Activated T-helper 1 cell treated with anti-CD3 and anti-CD28 coated beads, Interleukin-2, amount 50 U/mL, for 16 hours (primary cell): ENCODE measurements at places on chromosomes 5 and 9.

GRCh38 chr5:95374061-95374460 lies 17.1 kb upstream of the FAM81B start:
- DNase-seq: no peak

- no peak for DNase-seq
These were observed 33.0 kb upstream of the WHRN start for GRCh38 chr9:114538241-114538640.

DNA sequence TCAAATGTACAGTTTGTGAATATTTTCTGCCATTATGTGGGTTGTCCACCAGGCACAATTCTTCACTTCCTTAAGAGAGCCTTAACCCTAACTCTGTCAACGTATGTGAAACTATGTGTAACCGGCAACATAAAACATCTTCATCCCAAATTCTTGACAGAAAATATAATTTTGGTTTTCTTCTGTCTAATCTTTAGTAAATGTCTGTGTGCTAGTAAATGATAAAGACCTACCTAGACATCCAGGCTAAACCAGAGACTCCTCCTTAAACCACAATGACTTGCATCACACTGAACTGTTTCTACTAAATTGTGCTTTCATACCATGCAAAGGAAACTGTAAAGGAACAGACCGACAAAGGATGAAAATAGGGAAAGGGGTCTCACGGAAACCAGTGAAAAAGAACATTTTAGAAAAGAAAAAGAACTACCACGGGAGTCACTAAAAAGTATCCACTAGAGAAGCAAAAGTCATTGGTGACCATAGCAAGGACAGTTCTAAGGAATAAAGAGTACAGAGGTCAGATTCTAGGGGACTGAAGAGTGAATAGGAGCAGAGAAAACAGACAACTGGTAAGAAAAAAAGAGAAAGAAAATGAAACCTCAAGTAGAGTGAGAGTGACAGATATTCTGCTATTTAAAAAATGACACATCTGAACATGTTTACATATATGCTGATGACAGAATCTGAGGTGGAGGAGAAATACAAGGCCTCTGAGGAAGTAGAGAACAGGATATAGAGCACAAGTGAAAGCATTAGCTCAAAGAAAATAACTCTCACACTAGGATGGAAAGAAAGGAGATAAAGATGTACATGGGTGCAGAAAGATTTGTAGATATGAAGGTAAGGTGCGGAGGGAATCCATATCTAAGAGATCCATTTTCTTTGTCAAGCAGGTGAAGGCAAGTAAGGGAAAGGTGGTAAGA lies 49.4 kb downstream of the FNIP1 start:
- no peak for DNase-seq

- DNase-seq: no peak
These were observed 3.4 kb upstream of the CACFD1 start for GRCh38 chr9:133456409-133456808.

DNA sequence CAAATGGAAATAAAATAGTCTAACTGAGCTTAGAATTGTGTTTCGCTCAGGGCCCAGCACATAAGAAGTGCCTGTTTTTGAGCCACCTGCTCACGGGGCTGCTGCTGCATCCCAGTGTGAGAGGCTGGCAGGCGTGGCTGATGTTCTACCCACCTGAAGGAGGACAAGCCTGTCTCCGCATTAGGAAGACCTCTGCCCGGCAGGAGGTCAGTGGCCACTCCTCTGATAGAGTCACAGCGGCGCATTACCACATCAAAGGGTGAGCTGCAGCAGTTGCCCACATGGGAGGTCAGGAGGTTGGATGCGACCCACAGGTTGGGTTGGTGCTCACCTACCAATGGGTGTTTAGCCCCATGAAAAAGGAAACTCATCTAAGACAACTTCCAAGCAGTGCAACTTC lies 3.7 kb upstream of the SLC6A7 start:
- DNase-seq: no peak

DNA sequence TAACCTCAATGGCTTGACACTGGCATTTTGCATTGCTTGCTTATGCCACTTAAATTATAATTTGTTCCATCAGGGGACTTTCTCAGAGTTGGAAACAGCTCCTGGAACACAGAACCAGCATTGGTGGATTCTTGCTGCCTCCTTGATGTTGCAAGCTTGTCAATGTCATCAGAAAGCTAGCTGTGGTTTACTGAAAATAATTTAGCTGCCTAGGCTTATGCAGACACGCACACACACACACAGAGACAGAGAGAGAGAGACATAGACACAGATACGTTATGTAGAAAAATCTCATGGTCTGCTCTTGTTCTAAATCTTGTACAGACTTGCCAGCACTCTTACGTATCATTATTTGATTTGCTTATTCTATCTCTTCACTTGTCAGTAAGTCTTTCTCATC lies 78.0 kb downstream of the HMHB1 start:
- no peak for DNase-seq

- DNase-seq: no peak
These were observed 264.0 kb upstream of the MEF2C start for GRCh38 chr5:89147031-89147430.

- no peak for DNase-seq
These were observed 73.4 kb downstream of the FBXO38 start for GRCh38 chr5:148457183-148457620.

- DNase-seq: no peak
These were observed 90.8 kb upstream of the IRX4 start for GRCh38 chr5:1973391-1974013.

DNA sequence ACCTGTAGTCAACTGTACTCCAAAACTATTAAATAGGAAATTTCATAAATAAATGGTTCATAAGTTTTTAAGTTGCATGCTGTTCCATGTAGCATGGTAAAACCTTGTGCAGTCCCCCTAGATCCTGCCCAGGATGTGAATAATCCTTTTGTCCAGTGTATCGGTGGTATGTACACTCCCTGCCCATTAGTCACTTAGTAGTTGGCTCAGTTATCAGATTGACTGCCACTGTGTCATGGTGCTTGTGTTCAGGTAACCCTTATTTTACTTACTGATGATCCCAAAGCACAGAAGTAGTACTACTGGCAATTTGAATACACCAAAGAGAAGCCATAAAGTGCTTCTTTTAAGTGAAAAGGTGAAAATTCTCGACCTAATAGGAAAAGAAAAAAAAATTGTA lies 134.2 kb downstream of the RNF180 start:
- no peak for DNase-seq

DNA sequence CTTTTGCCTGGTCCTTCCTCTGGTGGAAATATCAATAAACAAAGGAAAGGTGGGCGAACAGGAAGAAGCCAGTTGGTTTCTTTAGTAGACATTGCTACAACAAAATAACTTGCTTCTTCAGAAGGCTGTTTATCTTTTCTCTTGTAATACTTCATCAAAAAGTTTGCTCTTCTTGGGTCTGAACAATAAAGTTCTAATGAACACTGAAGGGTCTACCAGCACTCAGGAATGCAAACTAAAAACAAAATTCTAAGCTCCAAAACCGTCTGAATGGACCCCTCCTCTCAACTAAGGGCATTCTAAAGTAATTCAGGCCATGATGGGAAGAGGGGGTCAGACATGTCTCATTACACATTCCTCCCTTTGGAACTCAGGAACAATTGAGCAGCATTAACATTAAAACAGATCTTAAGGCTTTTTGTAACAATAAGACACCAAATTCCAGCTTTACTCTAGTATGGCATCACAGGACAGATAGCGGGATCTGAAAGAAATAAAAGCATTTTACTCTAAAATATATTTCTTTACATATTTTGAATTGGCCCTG lies 2.3 kb downstream of the TBCA start:
- DNase-seq: no peak

- no peak for DNase-seq
These were observed 43.9 kb downstream of the F2RL2 start for GRCh38 chr5:76579166-76579937.

DNA sequence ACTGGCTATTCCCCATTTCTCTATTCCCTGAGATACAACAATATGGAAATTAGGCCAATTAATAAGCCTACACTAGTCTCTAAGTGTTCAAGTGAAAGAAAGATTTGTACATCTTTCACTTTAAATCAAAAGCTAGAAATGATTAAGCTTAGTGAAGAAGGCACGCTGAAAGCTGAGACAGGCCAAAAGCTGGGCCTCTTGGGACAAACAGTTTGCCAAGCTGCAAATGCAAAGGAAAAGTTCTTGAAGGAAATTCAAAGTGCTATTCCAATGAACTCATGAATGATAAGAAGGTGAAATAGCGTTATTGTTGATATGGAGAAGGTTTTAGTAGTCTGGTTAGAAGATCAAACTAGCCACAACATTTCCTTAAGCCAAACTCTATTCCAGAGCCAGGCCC lies 256.2 kb downstream of the ZSWIM6 start:
- DNase-seq: no peak

- DNase-seq: no peak
These were observed 23.7 kb downstream of the P4HA2 start for GRCh38 chr5:132203916-132204315.

GRCh38 chr5:16666130-16666882 lies 49.5 kb upstream of the RETREG1 start:
- DNase-seq: no peak

- no peak for DNase-seq
These were observed 22.6 kb upstream of the ASPN start for GRCh38 chr9:92504881-92505280.

DNA sequence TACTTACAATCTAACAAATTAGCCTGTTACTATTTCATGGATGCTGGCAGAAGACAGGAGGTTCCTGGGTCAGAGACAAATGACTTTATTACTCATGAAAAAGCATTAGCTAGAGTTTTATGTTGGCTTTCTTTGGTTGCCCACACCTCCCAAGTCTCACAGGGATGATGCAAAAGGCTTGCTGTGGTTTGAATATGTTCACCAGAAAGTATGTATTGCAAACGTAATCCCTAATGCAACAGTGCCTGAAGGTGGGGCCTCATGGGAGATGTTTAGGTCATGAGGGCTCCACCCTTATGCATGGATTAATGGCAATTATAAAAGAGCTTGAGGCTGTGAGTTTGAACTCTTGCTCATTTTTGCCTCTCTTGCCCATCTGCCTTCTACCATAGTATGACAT lies 28.5 kb downstream of the DPYSL3 start:
- no peak for DNase-seq

DNA sequence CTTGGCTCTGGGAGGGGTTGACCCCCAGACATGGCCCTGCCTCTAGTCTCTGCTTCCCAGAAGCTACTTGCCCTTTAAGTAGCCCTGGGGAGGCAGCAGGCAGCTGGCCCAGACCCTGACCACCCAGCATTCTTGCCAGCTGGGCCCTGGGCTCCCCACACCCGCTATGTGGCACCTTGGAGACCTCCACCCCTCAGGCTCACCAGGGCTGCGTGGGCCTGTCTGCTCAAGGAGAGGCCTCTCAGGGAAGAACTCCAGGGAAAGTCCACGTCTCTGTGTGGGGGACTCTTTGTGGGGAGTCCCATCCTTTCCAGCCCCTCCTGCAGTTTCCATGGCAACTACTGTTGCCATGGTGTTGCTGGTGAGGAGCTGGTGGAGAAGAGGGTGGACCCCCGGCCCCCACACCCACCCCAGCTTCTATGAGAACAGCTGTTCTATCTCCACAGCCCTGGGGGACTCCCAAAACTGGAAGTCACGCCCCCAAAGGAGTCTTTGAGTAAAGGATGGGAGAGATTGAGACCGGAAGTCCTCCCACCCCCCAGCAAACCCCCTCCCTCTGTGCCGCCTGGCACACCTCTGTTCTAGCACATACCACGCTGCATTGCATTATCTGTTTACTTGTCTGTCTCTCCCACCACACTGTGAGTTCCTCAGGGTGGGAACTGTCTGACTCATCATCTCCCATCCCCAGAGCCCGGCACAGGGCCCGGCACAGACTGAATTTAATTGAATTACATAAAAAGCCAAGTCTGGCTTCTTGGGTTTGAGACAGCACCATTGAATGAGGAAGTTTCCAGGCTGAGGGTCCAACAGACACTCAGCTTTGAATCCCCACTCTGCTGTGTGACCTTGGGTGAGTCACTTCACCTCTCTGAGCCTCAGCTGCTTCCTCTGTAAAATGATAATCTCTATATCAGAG lies 12.6 kb downstream of the DNM1 start:
- DNase-seq: no peak

DNA sequence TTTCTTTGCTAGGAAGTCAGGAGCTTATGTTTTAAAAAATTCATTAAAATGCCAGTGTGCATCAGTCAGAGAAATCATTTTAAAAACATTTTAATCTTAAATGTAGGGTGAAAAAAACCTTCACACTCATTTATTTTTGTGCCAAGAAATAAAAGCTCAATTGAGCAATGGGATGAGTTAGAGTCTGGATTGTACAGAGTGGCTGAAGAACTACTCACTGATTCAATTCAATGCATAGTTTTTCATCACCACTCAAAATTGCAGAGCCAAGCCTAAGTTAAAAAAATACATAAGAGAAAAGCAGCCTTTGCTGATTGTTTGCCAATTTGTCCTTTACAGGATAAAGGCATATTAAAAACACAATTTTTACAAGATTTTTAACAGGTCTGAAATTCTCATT lies 168.2 kb upstream of the DMRTA1 start:
- no peak for DNase-seq

- no peak for DNase-seq
These were observed 31.4 kb upstream of the PSD2 start for GRCh38 chr5:139763930-139764791.
